ENCODE measurements at places on chromosomes 5 and 9. TPM values are rescaled to one million over a fixed set of nuclear protein-coding genes. Genes with fewer than 3 reads are reported as not detected.

SLC6A19 gene
- total RNA-seq: 0.93 TPM

PLAA gene
- total RNA-seq: 10.7 TPM

SMC2 gene
- total RNA-seq: 5.8 TPM

LRRC70 gene
- total RNA-seq: 1.7 TPM

GFPT2 gene
- total RNA-seq: 0.37 TPM

SLC25A2 gene
- total RNA-seq: 0.31 TPM

ECSCR gene
- total RNA-seq: 2.0 TPM

DNA sequence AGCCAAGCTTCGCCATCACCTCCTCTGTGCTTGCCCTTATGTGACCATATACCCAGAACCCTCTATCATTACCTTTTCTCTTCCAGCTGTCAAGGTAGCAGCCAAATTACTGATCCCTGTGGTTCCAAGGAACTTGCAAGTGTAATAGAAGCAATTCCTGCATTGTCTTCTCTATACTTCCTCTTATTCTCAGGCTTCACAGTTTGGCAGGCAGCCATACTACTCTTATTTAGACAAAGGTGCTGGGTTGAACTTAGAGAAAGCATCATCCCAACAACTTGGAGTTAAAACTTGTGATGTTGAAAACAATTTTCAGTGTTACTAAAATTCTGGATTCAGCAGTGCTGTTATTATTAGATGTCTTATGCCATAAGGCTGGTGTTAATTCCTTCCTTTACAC, 93.2 kb downstream of the NLN start:
- no peak for DNase-seq

GRCh38 chr9:1005043-1005667, 28.7 kb downstream of the DMRT3 start:
- DNase-seq: no peak

DNA sequence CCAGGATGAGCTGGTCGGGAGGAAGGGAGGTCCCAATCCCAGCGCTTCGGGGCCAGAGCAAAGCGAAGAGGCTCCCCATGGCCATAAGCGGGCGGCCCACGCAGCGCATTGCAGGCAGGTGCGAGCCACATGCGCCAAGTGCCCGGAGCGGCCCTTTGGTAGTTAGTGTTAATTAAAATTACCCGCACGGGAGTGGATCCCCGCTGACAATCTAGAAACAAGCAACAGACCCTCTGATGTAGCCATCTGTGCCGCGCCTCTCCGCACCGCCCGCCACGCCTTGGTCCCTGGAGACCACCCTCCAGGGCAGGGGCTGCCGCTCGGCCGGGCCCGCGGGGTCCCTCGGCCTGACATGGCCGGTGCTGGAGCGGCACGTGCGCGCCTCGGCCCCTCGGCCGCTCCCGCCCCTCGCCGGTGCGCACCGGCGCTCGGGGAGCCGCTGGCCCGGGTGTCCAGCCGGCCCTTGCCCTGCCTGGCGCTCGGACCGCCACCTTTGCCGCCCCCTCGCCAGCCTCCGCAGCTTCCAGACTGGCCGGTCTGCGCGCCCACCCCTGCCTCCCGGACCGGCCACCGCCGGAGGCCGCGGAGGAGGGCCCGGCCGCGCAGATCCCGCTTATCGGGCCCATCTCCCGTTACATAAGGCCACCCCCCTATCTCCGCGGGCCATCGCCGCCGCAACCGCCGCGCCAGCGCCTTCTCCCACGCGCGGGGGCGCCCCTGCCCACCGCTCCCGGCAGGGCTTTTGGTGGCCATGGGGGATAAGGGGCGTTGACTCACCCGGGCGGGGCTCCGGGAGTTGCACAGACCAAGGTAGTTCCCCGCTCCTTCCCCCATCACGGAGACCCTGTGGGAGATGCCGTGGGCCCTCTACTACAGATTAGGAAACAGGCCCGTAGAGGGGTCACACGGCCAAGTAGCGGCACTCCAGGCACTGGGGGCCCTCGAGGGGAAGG, 1.9 kb upstream of the IL13 start:
- DNase-seq: no peak

- DNase-seq: no peak
These were observed 21.7 kb downstream of the TRAF1 start for GRCh38 chr9:120904978-120905301.

GRCh38 chr5:132479111-132479951, 11.2 kb downstream of the IRF1 start:
- DNase-seq: peak; percentile 9

DNA sequence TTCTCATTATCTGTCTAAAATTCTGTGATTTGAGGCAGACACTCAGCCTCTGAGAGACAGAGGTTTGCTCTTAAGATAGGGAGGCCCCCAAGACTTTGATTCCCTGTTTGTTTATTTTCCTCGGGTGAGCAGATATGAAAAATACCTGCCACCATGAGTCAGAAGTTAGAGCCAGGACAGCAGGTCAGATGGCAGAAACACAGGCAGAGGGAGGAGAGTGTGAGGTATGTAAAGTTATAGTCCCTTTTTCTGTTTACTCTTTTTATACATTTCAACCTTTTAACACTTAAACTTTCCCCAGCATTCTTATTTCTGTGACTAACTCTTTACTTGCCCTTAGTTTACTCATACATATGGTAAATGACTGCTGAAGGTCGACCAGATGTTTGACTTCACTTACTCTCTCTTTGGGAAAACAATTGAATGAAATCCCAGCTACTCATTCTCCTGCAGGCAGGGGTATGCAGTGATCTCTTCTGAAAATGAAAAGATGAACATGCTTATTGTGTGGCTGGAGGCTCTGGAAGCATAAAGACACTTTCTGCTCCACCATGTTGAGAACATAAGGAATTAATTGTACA, 383.8 kb downstream of the NTRK2 start:
- DNase-seq: no peak

DNA sequence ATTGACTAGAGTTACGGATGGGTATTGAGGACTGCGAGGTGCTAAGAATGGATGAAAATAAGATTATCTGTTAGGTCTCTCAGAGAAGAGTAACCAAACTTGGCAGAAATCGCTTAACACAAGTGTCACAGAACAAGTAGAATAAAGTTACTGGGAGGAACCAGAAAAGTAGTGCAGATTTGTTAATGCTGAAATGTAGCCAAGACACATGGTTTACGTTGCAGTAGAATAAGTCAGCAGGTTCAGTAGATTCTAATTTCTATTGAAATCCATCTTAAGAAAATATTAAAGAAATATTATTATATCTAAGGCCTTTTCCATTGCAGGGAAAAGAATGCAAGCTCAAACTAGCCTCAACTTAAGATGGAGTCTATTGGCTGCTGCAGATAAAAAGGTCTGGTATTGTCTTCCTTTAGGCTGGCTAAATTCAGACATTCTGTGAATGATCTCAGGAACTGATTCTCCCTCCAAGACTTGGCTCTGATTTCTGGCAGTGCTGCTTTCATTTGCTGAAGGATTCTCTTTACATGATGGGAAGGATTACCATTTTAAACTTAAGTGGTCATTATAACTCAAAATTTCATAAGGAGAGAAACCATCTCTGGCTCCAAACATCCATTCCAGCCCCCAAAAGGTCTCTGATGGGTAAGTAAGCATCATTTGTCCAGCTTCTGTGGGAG, 314.9 kb downstream of the MARCHF11 start:
- DNase-seq: no peak

DNA sequence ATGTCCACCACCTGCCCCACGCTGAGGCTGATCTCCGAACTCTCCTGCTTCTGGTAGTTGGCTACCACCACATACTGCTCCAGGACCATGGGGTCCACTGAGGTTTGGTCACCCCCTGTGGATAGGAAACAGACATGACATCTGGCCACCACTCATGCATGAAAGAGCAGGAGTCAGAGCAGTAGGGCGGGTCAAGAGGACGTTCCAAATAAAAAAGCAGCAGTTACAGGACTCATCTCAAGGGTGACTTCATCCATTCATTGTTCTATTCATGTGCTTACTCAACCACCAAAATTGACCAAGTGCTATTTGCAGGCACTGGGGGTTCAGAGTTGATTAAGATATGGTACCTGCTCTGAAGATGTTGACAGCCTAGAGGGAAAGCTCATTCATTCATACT, 79.2 kb upstream of the UBTD2 start:
- no peak for DNase-seq

DNA sequence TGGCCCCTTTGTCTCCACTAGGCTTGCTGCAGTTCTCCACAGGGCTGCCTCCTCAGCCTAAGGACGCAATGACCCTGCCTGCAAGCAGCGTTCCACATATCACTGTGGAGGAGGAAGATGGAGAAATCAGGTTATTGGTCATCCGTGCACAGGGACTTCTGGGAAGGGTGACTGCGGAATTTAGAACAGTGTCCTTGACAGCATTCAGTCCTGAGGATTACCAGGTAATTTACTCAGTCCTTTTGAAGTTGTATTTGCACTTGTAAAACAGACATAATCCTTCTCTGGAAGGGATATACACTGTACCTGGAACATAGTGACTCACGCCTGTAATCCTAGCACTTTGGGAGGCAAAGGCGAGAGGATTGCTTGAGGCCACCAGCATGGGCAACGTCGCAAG, 116.6 kb downstream of the ADGRV1 start:
- no peak for DNase-seq

- DNase-seq: no peak
These were observed 57.4 kb downstream of the PSMB7 start for GRCh38 chr9:124357721-124358361.

DNA sequence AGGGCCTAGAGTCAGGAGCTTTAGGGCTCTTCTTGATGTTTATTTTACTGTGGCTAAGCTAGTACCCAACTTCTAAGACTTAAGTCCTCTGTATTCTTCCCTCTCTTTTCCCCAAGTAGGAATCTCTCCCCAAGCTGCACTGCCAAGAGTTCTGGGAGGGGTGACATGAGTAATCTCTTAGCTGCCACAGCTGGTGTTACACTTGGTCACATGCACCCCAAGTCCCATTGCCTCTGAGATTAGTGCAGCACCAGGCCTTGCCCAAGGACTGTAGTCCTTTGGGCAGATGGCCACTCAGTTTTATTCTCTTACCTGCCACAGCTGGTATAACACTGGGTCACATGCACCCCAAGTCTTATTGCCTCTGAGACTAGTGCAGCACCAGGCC, 114.7 kb upstream of the RIOK2 start:
- DNase-seq: no peak

- no peak for DNase-seq
These were observed 209.8 kb downstream of the MCTP1 start for GRCh38 chr5:95075111-95075510.

DNA sequence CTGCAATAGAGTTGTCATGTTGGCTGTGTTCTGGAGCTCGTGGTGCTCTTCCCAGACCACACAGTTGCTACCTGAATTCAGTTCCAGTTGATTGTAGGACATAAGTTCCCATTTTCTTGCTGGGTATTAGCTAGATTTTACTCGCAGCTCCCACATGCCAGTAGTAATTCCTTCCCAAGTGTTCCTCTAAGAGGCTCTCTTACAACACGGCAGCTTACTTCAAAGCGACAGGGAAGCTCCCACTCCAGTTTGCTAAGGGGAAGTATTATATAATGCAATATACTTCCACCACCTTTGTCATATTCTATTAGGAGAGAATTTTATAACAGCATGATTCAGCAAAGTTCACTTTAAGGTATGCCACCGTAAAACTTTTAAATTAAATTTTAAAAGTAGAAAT, 623.0 kb downstream of the SLCO4C1 start:
- no peak for DNase-seq

DNA sequence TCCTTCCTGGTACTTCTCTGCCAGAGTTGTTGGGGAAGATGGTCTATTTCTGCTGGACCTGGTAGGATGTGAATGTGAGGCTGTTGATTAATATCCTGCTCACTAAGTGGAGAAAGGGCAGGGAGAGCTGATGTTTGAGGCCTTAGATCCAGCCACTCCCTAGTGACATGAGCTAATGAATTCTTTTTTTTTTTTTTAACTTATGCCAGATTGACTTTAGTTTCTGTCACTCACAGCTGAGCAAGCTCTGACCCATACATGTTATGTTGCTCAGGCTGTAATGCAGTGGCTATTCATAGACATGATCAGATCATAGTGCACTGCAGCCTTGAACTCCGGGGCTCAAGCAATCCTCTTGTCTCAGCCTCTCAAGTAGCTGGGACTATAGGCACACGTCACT, 75.1 kb upstream of the SPRY4 start:
- DNase-seq: no peak

DNA sequence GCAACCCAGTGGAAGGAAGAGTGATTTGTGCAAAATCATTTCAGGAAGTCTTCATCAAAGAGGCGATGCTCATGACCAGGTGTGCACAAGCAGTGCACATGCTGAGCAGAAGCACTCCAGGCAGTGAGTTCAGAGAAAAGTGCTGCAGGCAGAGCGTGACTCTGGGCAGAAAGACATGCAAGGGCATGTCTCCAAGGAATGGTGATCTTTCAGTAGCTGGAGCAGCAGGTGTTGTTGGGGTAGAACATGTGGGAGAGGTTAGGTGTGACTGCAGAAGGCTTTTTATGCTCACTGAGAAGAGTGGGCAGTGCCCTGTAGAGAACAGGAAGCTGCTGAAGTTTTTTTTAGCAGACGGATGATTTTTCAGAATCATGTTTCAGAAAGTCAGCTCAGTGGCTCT, 545.4 kb upstream of the TLE4 start:
- no peak for DNase-seq

DNA sequence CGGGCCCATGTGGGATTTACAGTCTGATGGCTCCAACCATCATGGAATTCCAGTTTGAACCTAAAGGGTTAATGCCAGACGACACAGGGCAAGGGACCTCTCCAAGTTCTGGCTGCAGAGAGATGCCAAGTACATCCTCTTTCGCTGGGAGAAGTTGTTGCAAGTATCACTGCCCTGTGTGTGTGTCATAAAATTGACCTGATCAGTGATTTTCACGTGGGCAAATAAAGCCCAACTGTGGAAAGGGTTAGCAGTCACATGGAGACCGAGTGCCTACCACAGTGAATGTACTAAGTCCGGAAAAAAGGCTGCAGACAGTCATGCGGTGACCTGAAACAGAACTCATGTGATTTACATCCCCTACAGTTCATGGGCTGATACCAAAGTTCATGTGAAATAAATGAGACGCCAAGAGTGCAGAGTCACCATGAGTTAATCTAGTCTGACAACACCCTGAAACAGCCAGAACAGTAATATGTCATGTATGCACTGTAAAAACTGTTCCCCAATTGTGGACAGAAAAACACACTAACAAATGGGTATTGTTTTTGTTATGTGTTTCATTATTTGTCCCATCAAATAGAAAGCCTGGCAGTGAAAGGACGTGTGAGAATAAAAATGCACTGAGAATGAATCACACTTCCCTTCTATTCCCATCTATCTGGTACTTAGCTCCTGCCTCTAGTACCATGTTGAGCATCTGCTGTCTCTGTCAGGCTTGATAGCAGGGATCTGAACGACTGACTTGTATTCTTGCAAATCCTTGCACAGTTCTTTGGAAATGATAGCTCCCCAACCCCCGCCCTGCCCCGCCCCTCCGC, 115.7 kb downstream of the SUSD1 start:
- DNase-seq: peak; percentile 63

DNA sequence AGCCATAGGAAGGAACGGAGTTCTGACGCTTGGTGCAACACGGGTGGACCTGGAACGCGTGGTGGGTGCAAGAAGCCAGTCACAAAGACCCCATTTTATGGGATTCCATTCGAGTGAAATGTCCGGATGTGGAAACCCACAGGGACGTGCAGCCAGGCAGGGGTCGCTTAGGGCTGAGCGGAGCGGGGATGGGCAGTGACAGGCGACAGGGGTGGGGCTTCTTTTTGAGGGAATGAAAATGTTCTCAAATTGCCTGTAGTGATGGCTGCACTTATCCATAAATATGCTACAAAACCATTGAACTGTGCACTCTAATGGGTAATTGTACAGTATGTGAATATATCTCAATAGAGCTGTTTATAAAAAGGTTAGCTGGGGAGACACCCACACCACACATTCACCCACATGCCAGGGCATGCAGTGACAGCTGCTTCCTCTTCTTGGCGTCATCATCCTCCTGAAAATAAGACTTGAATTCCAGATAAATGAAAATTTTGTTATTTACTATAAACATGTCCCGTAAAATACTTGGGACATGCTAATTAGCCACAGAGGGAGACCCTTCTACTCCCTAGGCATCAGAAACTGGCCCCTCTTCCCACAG, 71.3 kb upstream of the OLFM1 start:
- no peak for DNase-seq
